ENCODE measurements at places on chromosomes 2 and 18.

- DNase-seq = no peak
Measured at GRCh38 chr2:63680455-63680854, 91.7 kb downstream of the MDH1 start.

GRCh38 chr2:222797261-222797660 is 63.6 kb upstream of the ACSL3 start:
- no peak for DNase-seq

DNA sequence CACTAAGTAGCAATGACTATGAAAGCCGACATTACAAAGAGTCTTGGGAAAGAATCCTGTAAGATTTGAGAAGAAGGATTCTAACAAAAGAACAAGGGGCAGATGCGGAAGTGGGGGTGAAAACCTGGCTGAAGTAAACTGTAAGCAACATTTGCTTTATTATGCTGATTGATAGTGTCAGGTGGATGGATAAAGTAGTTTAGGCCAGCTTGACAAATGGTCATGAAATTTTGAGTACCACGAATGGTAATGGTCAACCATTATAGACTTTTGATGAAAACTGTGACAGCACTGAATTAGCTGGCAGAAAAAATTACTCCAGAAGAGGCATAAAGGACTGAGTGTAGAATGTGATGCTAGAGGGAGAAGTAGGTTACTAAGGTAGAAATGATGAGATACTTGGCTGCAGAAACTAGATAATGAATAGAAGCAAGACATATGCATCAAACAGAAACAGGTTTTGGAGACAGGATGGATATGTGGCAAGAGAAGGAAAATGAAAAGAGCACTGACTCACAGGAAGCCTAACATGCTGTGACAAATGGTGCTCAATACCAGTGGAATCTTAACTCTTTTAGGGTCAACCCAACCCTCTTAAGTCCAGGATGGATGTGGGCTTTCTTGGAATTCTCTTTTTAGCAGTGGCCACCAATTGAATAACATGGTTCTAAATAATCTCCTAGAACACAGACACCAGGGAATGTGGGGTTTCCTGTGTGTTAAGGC is 6.8 kb downstream of the THUMPD2 start:
- no peak for DNase-seq

DNA sequence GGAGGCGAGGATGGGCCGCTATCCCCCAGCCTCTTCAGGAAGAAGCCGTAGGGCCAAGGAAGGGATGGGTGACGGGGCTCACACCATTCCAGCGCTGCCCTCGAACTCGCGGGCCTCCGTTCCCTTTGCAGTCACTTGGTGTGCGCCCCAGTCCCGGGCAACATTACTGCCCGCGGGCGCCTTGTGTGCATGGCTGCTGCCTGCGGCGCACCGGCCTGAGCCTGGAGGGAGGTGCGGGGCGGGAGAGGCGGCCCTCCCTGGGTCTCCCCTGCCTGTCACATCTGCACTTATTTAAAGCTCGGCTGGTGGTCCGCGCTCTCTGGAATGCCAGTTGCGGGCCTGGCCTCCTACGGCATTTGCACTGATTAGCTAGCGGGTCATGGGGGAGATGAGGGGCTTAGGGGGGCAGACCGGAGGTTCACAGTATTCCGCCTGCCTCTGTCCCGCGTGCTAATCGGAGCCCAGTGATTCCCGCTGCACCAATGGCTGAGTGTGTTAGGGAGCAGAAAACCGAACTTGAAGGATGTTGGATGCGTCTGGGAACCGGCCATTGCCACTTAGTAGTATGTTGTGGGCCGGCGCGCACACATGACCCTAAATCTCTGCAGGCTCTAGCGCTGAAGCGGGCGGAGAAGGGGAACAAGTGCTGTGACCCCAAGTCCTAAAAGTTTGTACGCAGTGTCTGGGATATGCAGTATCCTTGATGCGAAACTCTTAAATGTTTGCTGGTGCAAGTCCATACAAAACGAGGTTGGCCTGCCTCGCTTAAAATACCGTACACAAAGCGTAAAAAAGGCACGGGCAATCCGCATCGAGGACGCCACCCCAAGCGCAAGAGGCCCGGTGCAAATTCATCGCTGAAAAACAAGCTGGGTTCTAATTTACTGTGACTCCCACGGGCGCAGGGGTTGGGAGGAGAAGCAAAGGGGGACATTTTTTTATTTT is 161.2 kb upstream of the SIX2 start:
- DNase-seq = peak; percentile 20

DNA sequence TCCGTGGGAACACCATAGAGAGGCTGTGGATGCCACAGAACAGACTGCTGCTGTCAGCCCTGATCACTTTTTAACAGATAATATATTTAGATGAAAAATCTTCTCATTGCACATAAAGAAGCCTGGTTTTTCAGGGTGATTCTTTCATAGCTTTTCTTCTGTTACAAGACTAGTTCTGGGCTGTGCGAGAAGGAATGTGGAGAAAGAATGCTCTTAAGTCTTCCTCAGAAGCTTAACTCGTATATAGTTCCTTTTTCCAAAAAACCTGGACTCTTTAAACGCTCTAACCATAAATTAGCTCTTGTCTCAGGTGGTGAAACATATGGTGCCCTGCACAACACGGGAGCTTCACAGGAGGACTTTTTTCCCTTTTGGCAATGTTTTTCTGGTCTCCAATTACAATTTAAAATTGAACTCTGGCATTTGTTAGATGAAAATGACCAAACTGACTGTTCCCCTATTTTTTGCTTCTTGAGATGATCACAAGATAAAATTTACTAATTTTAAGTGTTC is 125.9 kb upstream of the SMAD7 start:
- DNase-seq = no peak

DNA sequence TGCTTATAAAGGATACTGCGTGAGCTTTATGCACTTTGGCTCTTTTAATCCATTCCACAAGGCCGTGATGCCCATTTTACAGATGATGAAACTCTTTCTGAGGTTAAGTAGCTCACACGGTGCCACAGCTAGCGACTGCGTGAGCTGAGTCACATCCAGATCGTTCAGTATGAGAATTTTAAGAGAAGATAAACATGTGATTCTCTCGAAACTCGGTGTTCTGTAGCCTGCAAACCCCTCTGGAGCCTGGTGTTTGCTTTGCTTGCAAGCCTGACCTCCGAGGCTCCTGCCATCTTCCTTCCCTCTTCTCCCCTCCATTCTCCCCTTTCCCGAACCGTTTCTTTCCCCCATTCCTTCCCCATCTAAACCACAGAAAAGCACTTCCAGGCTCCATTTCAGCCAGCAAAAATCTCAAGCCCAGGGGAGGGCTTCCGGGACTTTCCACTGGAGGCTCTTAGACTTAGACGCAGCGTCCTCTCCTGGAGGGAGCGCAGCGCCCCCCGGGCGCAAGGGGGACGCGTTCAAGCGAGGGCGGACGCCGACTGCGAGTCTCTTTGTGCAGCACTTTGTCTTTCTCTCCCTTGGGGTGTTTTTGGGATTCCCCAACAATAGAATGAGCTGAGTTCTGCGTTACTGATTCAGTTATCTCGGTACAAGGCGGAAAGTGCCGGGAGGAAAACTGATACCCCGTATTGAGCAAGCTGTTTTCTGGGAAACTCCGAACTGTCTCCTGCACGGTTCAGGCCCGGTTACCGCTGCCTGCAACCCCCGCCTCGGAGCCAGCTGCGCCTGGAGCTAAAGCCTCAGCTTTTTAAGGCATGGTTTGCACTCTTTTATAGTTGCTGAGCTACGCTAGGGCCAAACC is 38.0 kb downstream of the CYP1B1 start:
- peak; percentile 33 for DNase-seq

GRCh38 chr2:108927936-108928659 is 60.9 kb downstream of the EDAR start:
- peak; percentile 33 for DNase-seq

GRCh38 chr2:146931109-146931508 is 913.7 kb upstream of the ACVR2A start:
- no peak for DNase-seq

- no peak for DNase-seq
Measured at GRCh38 chr2:187878112-187878511, 323.9 kb upstream of the TFPI start.

GRCh38 chr2:163715199-163715598 is 20.6 kb downstream of the FIGN start:
- DNase-seq = no peak

- no peak for DNase-seq
Measured at GRCh38 chr2:231621051-231621879, 28.6 kb downstream of the TEX44 start.

- DNase-seq = no peak
Measured at GRCh38 chr2:73131807-73132206, 19.1 kb upstream of the RAB11FIP5 start.

DNA sequence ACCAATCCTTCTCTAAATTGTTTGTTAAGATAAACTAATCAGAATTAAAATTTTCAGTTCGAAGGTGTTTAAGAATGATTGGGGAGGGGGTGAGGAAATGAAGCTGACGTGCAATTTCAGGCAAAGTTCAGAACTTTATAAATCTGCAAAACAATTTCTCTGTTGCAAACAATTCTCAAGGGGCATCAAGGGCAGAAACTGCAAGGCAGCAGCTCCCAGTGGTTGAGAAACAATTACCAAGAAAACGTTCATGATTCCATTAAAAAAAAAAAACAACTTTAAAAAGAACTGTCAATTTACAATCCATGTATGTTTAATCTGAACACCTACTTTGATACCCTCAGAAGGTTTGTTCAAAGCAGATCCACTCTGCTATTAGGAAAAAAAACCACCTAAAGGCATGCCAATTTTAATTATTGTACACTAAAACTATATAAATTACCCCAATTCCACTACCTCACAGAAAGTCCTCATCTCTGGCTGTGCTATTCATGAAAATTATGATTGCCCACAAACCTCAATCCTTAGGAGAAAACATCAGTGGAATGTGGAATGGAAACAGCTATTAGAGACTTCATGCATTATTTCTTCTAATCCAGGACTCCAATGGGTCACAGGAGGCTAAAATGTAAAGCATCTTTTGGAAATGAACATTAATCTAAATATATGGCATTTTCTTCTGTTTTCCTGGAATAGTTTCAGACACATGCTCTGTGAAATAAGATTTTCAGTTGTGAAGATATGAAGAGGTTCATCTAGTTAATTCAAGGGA is 119.9 kb upstream of the ACVR1C start:
- no peak for DNase-seq

DNA sequence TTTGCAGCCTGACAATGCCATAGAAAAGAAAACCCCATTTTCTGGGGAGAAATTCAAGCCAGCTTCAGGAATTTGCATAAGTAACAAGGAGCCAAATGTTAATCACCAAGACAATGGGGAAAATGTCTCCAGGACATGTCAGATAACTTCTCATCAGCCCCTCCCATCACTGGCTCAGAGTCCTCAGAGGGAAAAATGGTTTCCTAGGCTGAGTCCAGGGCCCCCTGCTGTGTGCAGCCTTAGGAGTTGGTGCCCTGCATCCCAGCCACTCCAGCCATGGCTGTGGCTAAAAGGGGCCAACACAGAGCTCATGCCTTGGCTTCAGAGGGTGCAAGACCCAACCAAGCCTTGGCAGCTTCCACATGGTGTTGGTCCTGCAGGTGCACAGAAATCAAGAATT is 63.7 kb upstream of the FANCL start:
- peak; percentile 2 for DNase-seq

DNA sequence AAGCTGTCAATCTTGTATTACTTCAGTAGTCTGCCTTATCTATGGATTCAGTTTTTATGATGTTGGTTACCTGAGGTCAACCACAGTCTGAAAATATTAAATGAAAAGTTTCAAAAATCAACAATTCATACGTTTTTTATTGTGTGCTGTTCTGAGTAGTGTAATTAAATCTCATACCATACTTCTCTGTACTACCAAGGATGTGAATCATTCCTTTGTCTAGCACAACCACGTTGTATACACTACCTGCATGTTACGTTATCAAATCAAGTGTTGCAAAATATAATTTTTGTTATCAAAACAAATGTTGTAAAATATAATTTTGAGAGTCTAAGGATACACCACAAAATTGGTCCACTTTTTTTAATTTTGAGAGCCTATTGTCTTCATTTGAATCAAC is 590.2 kb upstream of the SETBP1 start:
- no peak for DNase-seq

GRCh38 chr2:189157456-189157855 is 22.1 kb downstream of the COL5A2 start:
- DNase-seq = no peak

DNA sequence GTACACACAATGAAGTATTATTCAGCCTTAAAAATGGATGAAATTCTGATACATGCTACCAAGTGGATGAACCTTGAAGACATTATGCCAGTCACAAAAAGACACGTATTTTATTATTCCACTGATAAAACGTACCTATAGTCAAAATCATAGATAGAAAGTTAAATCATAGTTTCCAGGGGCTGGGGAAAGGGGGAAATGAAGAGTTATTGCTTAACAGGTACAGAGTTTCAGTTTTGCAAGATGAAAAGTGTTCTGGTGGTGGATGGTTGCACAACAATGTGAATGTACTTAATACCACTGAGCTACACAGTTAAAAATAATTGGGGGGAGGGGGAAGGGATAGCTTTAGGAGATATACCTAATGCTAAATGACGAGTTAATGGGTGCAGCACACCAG is 279.0 kb upstream of the STON1 start:
- no peak for DNase-seq

- no peak for DNase-seq
Measured at GRCh38 chr2:166784296-166784946, 103.9 kb upstream of the XIRP2 start.

GRCh38 chr2:134260713-134261112 is 6.8 kb downstream of the MGAT5 start:
- no peak for DNase-seq

GRCh38 chr18:28204154-28204553 is 27.2 kb upstream of the CDH2 start:
- DNase-seq = no peak

DNA sequence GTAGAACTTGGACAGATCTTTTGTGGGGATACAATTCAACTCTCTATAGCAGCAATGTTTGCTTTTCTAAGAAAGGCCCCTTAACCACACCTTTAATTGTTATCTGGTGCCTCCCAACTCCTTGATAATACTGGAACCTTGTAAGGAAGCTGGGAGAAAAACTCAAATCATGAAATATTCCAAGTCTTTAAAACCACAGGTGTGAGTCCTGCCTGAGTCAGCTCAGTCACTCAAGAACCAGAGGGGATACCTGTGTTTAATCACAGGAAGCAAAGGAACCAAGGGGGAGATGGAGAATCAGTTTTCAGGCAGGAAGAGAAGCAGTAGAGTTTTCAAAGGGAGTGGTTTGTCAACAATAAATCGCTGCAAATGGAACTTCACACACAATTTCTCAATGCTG is 159.9 kb downstream of the LAMA3 start:
- no peak for DNase-seq

DNA sequence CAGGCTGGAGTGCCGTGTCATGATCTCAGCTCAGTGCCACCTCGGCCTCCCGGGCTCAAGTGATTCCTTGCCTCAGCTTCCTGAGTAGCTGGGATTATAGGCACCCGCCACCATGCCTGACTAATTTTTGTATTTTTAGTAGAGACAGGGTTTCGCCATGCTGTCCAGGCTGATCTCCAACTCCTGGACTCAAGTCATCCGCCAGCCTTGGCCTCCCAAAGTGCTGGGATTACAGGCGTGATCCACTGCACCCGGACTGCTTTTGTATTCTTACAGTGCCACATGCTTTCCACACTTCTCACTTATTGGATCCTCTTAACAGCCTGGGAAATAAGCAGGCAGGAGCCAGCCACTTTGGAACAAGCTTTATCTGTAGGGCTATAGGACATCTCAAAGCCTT is 25.3 kb upstream of the BCL2L11 start:
- DNase-seq = no peak

Measured in iPS DF 6.9 (cell line).